Kidney (tissue), 22 donors: ENCODE measurements at places on chromosomes 5 and 9.

GRCh38 chr9:68970151-68970550, 43.8 kb downstream of the PRKACG start:
- no peak for DNase-seq

DNA sequence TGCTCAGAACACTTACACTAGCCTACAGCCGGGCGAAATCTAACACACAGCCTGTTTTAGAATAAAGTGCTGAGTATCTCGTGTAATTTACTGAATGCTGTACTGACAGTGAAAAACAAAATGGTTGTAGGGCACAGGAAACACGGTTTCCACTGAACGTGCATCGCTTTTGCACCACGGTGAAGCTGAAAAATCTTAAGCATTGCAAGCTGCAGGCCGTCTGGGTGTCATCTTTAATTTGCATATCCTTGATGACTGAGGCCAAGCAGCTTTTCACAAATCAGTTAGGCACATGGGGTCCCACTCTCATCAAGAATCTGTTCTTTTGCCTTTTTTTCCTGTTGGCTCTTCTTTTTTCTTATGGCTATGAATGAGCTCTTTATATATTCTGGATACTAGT, 58.2 kb downstream of the CAMSAP1 start:
- no peak for DNase-seq

DNA sequence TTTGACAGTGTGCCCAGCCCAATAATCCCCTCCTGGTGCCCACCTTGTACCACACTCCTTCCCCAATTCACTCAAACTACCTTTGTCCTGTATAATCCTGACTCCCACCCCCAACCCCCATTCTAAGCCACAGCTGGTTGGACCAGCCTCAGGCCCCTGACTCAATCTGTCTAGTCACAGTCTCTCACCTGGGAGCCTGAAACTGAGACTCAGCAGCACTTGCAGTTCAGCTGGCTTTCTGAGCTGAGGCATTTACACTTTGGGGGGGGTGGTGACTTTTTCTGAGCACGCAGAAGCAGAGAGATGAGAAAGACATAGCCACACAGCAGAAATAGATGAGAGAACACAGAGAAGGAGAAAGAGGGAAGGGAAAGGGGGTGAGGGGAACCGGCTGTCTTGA, 247.3 kb downstream of the MAN2A1 start:
- no peak for DNase-seq

DNA sequence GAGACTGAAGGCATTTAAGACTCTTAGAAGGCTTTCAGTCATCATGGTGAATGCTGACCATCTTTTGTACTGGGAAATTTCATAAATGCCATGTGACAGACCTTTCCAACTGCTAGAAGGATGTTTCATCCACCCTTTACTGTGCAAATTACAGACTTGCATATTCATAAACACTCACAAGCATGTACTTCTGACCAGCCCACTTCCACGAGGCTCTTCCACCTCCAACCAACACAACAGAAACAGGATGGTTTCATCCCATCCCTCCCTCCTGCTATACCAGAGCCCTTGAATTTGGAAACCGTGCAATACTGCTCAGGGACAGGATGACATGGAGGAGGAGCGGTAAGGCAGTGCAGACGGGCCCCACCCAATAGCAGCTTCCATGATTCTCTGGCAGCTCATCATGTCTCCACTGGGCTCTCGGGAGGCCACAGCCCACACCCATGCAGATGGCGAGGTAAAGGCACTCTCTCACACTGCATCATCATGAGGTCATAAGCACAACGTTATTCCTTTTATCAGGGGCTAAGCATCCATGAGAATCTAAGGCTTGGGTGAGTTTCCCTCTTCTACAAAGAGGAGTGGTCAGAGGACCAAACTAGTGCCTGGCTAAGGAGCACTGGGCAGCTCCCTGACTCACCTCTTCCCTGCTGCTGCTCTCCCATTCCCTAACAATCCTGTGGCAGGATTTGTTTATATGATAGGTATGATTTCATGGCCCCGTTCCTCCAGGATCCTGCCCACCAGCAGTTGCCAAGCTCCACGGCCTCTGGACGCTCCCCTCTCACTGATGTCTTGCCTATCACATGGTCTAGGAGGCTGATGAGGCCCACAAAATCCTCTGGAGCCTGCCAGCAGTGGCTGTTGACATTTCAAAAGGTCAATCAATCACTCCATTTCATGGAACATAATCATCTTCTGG, 94.4 kb upstream of the FSTL4 start:
- DNase-seq: no peak

- no peak for DNase-seq
These were observed 38.7 kb upstream of the PRLR start for GRCh38 chr5:35269006-35269405.

GRCh38 chr9:99197987-99198386, 23.8 kb downstream of the ALG2 start:
- DNase-seq: no peak

- DNase-seq: no peak
These were observed 11.4 kb downstream of the DCANP1 start for GRCh38 chr5:135435467-135436330.

GRCh38 chr5:125341436-125341835, 595.0 kb upstream of the ZNF608 start:
- no peak for DNase-seq

GRCh38 chr5:9722601-9723180, 92.5 kb upstream of the TAS2R1 start:
- no peak for DNase-seq

DNA sequence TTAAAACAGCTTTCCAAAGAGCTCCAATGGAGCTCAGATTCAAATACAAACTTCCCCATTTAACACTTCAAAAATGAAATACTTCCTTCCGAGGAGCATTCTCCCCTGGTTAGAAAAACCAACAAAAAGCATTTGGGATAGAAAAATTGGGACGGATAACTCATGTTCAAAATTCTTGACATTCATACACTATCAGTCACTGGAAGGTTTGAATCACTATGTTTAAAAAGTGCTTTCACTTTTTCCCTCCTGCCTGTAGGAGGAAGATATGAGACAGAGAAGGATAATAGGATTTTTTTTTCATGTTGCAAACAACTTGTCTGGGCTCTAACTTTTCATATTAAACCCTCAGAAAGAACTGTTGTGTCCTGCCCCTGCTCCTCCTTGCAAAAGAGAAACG, 412.0 kb downstream of the ACTL7B start:
- no peak for DNase-seq

- no peak for DNase-seq
These were observed 258.4 kb upstream of the DAPK1 start for GRCh38 chr9:87239312-87239711.

- DNase-seq: no peak
These were observed 160.8 kb downstream of the TSSK1B start for GRCh38 chr5:113273948-113274347.

DNA sequence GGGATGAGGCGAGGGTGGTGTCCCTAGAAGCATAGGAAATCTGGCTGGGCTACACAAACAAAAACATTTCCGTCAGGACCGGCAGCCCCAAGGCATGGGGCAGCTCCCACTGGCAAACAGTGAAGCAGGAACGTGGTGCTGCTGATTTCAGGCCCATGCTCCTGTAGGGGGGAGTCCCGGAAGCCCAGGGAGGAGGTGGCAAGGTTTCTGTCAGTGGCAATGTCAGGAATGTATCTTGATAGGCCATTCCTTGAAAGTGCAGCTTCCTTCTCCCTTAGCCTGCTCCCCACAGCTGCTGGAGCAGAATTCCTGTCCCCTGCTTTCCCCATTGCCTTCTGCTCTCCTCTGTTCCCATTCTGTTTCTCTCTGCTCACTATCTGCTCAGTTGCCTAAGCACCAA, 42.4 kb downstream of the MRRF start:
- DNase-seq: peak; percentile 16

DNA sequence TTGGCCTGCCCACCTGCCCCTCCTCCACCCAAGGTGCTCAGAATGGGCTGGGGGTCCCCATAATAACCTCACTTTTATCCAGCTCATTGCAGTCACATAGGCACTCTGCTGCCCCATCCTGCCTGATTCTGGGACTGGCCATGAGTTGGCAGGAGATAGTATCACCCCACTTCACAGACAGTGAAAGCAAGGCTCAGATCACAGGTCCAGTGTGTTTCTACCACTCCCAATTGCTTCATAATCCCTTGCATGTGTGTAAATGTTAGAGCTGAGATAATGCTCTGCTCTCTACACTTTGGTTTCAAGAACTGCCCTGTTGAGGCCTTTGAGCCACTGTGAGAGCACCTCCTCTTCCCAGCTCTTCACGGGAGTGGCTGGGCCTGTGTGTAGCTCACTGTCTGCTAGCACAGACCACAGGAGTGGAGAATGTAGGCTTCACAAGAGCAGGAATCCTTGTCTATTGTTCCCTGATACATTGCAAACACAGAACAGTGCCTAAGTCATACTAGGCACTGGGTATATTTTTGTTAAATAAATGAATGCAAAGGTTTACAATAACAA, 8.4 kb downstream of the PCYOX1L start:
- DNase-seq: no peak

GRCh38 chr5:102975457-102976182, 144.3 kb downstream of the GIN1 start:
- DNase-seq: no peak

GRCh38 chr5:34858790-34859189, 19.8 kb downstream of the TTC23L start:
- DNase-seq: no peak

GRCh38 chr5:155308289-155308688, 294.7 kb downstream of the KIF4B start:
- DNase-seq: no peak
